ENCODE measurements at places on chromosomes 11 and 22. TPM values are rescaled to one million over a fixed set of nuclear protein-coding genes. Genes with fewer than 3 reads are reported as not detected.

GRCh38 chr11:123560006-123560405, 94.4 kb downstream of the SCN3B start:
- DNase-seq = peak; percentile 42

DNA sequence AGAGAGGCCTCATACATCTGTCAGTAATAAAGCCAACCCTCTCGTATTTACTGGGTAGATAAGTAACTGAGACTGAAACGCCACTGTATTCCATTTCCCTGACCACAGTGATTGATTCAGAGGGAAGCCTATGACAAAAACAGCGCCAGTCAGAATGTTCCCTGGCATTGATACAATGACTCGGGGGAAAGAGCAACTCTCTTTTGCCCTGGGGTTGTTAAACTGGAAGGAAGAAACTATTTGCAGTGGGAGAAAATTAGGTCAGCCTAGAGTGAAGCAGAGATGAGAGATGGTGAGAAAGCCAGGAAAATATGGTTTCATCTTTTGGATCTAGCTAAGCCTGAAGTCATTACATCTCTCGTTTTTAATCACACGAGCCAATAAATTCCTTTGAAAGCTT, 48.6 kb upstream of the RBFOX2 start:
- DNase-seq = peak; percentile 40

ACRV1 gene
- not detected for total RNA-seq

DNA sequence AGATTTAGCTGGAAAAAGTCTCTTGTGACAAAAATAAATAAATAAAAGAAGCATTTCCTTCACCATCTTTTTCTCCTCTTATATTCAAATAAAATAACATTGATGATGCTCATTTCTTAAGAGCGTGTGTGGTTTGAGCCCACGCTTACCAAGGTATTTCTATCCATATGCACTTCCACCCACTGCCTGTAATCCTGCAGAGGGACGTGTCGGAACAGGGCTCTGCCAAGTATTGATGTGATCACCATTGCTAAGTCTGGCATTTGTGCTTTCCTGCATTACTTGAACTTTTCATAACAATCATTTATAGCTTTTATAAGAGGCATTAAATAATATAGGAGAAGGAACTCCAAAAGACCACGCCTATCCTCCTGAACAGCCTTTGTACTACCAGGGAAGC, 107.6 kb downstream of the SHANK2 start:
- DNase-seq = no peak

DNA sequence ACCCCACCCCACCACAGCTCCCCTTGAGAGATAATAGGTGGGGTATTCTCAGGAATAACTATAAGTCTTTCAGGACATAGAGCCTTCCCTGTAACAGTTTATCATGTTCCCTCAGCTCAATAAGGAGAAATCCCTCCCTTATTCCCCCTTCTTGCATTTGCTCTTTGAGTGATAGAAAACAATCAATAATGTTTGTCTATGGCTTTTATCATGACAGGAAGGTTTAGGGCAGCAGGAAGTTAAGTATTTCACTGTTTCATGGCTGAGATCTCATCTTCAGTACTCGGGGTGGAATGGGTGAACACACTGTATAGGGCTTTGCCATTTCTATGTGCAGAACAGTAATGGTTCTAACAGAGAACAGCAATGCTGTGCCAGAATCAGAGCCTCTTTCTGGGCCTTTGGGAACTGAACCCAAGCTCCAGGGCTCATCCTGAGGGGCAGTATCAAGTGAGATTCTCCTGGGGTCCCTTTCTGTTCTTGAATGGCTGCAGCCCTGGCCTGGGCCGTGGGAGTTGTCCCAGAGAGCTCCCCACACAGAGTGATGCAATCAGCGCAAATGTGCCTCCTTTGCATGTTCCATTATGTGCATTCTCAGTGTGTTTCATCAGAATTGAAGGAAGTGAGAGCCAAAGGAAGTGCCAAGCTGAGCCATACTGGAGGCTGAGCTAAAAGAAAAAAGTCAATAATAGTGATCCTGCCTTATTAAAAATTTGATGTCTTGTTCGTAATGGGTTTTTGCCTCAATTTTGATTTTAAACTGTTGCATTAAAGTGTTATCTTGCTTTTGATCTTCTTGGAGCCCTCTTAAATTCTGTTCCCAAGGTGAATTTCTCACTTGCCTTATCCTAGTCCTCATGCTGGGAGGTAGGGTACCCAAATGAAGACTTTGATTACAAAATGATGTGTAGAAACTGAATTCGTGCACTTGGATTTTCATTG, 2.9 kb upstream of the CYP2R1 start:
- peak; percentile 77 for DNase-seq

GRCh38 chr22:39661842-39662685, 91.5 kb downstream of the CACNA1I start:
- no peak for DNase-seq

DNA sequence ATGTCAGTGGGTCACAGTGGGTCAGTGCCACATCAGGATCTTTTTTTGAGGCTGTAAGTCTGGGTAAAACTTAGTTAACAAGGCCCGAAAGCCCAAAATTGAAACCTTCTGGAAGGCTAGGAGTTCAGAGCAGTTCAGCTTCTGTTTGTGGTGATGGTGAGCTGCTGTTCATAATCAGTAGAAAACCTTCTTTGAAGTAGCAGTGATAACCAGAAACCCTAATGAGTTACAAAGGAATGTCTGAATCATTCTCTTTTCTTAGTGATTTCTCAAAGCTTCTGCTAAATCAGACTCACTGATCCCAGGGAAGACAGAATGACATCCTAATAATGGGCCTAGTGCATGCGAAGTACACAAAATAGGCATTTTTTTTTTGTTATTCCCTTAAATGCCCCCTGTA, 124.7 kb downstream of the PARVA start:
- peak; percentile 54 for DNase-seq

DNA sequence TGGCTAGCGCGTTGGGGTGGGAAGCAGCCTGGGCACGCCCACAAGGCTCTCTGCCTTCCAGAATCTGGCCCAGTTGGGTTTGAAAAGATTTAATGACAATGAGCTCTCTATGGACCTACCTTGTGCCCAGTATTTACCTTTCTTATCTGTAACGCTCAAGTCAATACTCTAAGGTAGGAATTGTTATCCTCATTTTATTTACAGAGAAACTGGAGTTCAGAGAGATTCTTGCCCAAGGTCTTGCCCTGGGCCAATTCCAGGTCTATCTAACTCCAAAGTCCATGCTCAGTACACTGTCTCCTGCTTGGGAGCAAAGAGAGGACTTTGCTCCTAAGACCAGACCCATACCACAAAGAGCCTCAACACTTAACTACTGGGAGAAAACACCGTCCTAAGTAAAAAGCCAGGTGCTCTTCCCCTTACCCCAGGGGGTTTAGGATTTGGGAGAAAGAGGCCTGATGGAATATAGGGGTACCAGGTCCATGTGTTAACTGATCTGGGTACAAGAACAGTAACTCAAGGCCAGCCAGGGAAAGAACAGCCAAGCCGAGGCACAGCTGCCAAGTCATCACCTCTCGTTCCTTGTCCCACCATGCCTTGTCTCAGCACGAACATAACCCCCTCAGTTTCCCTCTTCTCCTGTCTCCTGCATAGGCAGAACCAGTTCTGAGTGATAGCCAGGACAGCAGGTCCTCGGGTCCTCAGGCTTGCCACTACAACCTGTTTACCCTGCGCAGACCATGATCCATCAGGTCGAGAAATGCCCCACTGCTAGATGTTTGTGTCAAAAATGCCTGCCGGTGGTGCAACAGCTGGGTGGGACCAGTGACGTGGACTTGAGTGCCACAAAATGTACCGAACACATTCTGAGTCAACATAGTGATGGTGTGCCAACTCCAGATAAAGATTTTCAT, 14.6 kb downstream of the APOA4 start:
- peak; percentile 31 for DNase-seq

DNA sequence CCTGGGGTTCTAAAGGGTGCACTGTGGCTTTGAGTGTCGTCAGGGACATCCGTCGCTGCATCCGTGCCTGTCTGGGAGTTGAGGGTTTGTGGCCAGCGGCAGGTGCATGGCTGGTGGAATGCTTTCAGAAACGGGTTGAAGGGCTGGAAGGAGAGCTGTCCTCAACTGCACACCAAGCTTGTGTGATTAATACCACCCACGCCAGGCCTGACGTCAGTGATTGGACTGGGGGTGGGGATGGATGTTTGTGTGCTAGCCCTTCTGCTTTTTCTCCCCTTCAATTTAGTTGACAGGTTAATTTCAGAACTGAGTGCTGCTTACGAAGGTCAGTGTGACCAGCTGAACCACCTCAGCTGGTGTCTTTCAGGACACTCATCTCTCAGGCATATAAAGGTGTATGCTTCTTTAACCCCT, 3.2 kb upstream of the GAB2 start:
- peak; percentile 86 for DNase-seq

- no peak for DNase-seq
These were observed 67.2 kb downstream of the SPATA19 start for GRCh38 chr11:133778161-133778560.

DNA sequence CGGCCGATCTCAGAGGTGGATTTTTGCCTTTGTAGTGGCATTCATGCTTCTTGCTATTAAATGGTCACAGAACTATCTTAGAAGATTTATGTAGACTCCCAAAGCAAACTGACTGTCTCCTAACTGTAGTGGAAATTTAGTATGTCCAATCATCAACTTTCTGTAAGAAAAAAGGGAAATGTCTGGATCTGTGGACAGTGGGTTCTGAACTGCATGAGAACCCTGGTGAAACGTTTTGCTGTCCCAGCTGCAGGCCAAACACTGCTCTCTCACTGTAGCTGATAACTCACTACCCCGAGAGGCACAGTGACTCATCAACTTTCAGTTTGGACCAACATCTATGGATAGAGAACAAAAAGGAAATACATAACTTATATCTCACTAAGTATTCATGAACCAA, 387.1 kb downstream of the SOX6 start:
- peak; percentile 91 for DNase-seq

RDX gene
- 84.2 TPM for total RNA-seq

DDTL gene
- 3.0 TPM for total RNA-seq

DNA sequence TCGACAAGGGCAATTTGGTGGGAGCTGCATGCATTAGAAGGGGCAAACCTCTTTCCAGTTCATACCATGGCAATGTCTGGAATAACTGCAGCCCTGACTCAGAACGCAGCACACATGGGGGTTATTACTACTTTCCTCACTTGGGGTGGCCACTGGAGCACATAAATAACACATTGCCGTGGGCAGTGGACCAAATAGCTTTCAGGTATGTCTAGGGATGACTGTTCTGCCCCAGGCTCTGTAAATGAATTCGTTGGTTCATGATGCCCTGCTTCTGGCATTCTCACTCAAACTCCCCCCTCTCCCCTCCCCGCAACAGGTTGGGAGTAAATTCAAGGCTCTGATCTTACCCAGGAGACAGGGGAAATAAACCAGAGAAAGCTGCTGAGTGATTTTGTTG, 238.0 kb upstream of the PLET1 start:
- DNase-seq = no peak

SPECC1L gene
- 30.3 TPM for total RNA-seq

DNA sequence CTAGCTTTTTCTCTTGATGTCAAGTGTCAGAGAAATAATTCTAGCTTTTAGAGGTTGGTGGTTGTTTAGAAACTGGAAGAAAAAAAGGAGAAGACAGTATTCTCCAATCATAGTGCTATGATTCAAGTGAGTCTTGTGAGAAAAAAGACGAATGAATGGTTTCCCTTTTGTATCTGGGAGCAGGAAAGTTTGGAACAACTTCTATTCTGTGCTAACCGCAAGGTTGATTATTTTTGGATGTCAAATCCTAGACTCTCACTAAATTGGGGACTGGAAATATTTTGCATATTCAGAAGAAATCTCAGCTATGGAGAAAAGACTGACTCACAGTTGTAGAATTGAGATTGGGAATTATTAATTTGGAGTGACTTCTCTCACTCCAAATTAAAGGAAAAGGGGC, 69.2 kb downstream of the SYT13 start:
- DNase-seq = no peak

PATE1 gene
- not detected for total RNA-seq

- no peak for DNase-seq
These were observed 2.7 kb downstream of the ZBTB44 start for GRCh38 chr11:130312046-130312445.

DNA sequence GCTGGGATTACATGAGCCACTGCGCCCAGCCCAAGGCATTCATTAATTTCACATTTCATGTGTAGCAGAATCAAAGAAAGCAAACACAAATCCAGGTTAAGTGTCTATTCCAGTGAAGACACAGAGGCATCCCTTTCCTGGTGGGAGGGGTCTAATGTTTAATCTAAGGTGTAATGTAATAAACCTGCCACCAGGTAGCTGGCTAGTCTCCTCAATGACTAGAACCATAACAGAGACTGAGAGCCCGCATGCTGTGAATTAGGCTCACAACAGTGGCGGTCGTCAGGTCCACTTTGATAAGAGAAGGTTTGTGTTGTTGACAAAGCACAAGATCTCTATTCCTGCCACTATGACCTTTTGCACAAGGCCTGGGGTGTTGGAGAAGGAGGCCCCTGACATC, 64.2 kb upstream of the ADA2 start:
- DNase-seq = no peak

DNA sequence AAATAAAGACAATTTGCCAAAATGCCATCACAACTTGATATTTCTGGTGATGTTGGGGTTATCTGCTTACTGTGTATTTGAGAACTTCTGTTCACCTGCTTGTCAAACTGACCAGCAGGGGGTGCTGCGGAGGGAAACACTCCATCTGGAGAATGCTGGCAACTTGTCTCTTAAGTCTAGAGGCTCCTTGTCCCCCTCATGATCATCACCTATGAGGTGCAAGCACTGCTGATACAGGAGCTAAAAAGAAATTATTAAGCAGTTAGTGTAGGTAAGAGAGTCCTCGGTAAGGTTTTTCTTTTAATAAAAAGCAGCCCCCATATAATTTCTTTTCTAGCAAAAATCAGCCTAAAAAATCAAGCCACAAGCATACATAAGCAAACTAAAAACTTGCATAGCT, 32.7 kb upstream of the GLYATL1B start:
- peak; percentile 64 for DNase-seq

DNA sequence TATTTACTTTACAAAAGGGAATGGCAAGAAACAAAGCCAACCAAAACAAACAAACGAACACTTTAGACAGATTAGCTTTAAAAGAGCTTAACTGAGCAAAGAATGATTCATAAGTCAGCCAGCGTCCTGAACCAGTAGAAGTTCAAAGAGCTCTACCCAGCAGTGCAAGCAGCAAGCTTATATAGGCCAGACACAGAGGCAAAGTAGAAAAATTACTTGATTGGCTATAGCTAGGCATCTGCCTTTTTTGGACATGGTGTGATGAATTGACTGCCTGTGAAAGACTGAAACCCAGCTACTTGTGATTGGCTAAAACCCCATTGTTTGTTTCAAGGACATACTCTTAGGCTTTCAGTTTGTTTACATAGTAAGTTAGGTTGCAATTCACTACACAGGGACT, 2120.0 kb upstream of the RAG2 start:
- no peak for DNase-seq
